Heart left ventricle (tissue), 16 donors: ENCODE measurements at places on chromosomes 1 and 21. TPM values are rescaled to one million over a fixed set of nuclear protein-coding genes. Genes with fewer than 3 reads are reported as not detected.

DNA sequence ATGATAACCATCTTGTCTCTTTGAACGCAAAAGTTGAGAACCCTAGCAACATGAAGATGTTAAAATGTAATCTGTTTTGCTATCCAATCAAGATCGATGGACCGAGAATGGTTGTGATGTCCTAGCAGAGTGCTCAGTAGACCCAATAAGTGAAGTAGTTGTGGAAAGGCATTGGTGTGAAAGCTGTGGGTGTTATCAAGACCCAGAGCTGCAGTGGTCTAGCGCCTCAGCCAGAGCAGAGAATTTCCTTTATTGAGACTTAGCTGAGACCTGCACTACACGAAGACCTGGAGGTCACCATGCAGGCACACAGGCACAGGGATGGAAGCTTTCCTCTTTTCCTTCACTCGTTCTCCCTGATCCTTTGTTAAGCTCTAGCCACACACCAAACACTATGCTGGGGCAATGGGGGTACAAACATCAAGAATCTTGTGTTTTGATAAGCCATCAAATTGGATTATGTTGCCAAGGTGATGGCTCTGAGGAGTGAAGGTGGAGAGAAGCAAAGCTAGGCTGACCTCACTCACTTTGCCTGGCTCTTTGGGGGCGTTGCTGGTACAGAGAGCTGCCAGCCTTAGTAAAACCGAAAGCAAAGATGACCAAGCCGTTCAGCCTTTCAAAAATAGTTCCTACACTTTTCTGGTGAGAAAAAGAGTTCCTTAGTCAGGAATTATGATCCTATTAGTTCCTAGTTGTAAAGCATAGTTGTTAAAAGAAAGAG, 24.1 kb downstream of the METTL13 start:
- DNase-seq, result no peak
- H3K4me1 ChIP-seq, result peaks cover 9% of the 10 kb centered on the region
- no peak overlapping the region for H3K27ac ChIP-seq
- no peaks in the 10 kb centered on the region for H3K27me3 ChIP-seq
- no peak overlapping the region for H3K4me3 ChIP-seq
- H3K36me3 ChIP-seq, result no peaks in the 10 kb centered on the region

DNA sequence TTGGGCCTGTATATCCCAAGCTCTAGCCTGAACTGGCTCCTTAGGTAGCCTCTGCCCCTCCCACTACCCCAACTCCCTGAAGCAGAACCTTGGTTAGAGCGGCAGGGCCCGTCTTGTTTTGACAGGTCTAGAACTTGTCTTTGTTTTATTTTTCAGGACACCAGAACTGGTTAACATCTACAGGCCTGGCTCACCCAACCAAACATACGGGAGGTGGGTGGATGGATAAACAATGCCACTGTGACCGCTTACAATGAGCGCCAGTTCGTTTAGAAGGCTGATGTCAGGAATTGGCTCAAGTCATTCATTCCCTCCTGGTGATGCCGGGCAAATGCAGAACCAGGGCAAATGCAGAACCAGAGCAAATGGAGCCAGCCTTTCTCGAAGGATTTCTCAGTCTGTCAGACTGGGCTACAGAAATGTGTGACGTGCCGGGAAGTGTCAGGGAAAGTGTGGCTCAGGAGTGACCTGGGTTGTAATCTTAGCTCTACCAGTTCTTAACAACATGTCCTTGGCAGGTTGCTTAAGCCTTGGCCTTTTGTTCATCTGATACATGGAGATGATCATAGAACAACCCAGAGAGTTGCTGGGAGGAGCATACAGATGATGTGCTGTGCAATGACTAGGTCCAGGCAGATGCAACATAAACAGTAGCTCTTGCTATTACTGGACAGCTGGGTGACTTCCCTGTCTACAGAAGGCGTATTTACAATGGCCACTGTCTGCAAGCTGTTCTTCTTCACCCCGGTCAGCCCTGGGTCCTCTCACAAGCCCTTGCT, 30.5 kb upstream of the BTG2 start:
- DNase-seq, result no peak
- peak overlapping the region; percentile 96 for H3K27ac ChIP-seq
- no peaks in the 10 kb centered on the region for H3K27me3 ChIP-seq
- H3K4me3 ChIP-seq, result no peak overlapping the region
- H3K4me1 ChIP-seq, result peaks cover 84% of the 10 kb centered on the region

GRCh38 chr1:46342084-46342656, 1.6 kb downstream of the NSUN4 start:
- H3K36me3 ChIP-seq, result peaks cover 37% of the 10 kb centered on the region
- H3K4me1 ChIP-seq, result no peaks in the 10 kb centered on the region
- no peak for DNase-seq
- peak overlapping the region; percentile 95 for H3K27ac ChIP-seq
- H3K4me3 ChIP-seq, result no peak overlapping the region

DNA sequence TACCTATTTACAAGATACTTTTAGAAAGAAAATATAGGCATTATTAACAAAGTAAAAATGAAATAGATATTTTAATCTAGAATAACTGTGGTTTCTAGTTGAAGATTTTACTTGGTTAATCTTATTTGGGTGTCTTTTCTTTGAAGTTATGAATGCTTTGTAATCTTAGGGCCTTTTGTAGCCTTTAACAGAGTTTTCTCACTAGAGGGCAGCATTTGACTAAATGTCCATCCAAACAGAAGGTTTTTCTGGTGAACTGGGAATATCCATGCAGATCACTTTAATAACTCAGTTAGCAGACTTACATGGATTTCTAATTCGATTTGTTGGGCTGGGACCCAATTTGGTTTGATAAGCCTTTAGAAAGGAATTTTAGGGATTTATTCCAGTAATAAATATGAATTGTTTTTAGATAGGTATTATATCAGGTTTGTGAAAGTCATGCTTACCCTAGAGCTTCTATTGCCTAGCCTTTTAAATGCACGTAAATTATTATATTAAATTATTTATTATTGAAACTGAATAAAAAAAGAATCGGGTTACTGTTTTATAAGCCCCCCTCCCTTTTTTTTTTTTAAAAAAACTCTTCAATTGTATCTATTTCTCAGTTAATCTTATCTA, 119.7 kb downstream of the ZNF326 start:
- DNase-seq, result no peak
- H3K27me3 ChIP-seq, result peaks cover 31% of the 10 kb centered on the region
- no peaks in the 10 kb centered on the region for H3K4me1 ChIP-seq

Gene TMPRSS3
- not detected for total RNA-seq

- no peak overlapping the region for H3K4me3 ChIP-seq
- H3K36me3 ChIP-seq, result no peaks in the 10 kb centered on the region
Observed at GRCh38 chr1:29282924-29283803, 46.8 kb downstream of the PTPRU start.

DNA sequence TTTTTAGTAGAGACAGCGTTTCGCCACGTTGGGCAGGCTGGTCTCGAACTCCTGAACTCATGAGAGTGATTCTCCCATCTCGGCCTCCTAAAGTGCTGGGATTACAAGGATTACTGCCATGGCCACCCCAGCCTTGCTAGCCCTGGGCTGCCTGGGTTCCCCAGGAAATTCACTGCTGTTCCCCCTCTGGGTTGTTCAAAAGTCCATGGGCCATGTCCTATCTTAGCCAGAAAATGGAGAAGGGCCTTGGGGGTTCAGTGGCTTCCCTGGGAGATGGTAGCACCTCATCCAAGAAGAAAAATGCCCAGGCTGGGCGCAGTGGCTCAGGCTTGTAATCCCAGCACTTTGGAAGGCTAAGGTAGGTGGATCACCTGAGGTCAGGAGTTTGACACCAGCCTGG, 20.9 kb downstream of the SLC26A9 start:
- H3K4me1 ChIP-seq, result peaks cover 5% of the 10 kb centered on the region
- no peaks in the 10 kb centered on the region for H3K36me3 ChIP-seq
- no peak overlapping the region for H3K4me3 ChIP-seq
- H3K27ac ChIP-seq, result no peak overlapping the region

GRCh38 chr1:221234791-221235190, 355.5 kb downstream of the HLX start:
- no peak for DNase-seq
- H3K4me1 ChIP-seq, result peaks cover 6% of the 10 kb centered on the region
- H3K27me3 ChIP-seq, result no peaks in the 10 kb centered on the region
- no peak overlapping the region for H3K27ac ChIP-seq
- no peak overlapping the region for H3K4me3 ChIP-seq

DNA sequence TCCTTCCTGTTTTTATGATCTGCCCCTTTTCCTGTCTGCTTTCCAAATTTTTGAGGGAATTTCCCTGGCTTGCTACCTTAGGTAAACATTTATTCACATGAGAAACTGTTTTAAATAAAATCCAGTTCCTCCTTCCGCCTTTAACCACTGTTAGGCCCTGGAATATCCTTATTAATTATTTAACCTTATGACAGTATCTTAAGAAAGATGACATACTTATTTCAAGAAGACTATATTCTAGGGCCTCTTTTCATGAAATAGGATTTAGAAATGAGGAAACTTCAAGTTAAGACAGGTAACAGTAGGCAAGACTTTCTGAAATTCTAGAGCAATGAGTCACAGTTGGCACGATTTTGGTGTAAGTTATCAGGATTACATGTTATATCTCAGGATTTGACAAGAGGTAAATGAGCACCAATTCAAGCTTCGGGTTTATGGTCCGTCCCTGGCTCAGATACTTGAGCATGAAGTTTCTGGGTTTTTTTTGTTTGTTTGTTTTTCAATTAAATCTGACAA, 2.0 kb upstream of the TNFSF18 start:
- H3K27me3 ChIP-seq, result no peaks in the 10 kb centered on the region
- peaks cover 20% of the 10 kb centered on the region for H3K4me1 ChIP-seq
- no peaks in the 10 kb centered on the region for H3K36me3 ChIP-seq
- no peak for DNase-seq

DNA sequence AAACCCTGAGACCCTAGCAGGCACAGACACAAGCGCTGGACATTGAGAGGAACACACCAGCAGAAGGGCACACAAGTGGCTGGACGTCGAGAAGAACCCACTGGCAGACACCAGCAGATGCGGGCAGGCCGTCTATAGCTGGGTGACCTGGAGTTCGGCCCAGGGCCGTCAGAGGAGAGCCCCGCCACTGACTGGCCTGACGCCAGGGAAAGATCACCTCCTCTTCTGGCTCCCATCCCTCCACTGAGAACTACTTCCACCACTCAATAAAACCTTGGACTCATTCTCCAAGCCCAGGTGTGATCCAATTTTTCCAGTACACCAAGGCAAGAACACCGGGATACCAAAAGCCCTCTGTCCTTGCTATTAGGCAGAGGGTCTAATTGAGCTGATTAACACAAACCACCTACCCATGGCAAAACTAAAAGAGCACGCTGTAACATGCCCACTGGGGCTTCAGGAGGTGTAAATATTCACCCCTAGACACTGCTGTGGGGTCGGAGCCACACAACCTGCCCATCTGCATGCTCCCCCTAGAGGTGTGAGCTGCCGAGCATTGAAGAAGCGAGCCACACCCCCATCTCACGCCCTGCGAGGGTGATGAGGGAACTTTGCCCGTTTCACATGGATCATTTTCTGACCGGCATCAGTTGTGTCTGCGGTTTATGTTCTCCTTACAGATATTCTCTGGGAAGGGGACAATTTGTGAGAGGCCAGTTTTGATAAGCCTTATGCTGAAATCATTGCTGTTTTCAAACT, 104.8 kb downstream of the HLX start:
- no peaks in the 10 kb centered on the region for H3K36me3 ChIP-seq
- no peak for DNase-seq
- H3K4me1 ChIP-seq, result no peaks in the 10 kb centered on the region

DNA sequence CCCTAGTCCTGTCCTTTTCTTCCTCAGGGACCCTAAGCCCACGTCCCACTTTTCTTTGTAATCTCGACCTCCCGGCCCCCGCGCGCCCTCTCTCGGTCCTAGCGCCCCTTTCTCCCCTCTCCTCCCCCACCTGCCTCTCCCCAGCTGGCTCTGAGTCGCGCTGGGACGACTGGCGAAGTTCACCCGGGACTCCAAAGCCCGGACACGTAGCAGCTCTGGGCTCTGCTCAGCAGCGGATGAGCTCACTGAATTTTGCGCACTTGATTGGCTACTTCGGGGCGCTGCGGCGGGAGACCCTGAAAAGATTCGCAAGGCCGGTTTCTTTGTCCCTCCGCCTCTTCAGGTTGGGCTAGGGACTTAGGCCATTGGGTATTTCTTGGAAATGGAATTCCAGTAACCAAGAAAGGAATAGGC, 16.3 kb upstream of the ACKR1 start:
- no peak overlapping the region for H3K27ac ChIP-seq
- H3K27me3 ChIP-seq, result peaks cover 11% of the 10 kb centered on the region
- H3K4me1 ChIP-seq, result peaks cover 7% of the 10 kb centered on the region
- no peaks in the 10 kb centered on the region for H3K36me3 ChIP-seq
- DNase-seq, result peak; percentile 59

DNA sequence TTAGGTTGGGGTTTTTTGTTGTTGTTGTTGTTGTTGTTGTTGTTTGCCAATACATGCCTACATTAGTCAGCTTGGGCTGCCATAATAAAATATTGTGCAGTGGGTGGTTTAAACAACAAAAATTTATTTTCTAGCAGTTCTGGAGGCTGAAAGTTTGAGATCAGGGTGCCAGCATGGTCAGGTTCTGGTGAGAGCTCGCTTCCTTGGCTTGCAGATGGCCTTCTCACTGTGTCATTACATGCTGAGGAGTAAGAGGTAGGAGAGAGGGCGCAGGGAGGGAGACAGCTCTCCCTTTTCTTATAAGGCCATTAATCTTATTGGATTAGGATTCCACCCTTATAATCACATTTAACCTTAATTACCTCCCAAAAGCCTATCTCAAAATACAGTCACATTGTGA, 52.7 kb downstream of the DIRAS3 start:
- no peaks in the 10 kb centered on the region for H3K27me3 ChIP-seq
- no peak overlapping the region for H3K27ac ChIP-seq
- H3K36me3 ChIP-seq, result no peaks in the 10 kb centered on the region
- H3K4me3 ChIP-seq, result no peak overlapping the region
- no peaks in the 10 kb centered on the region for H3K4me1 ChIP-seq
